ENCODE measurements at places on chromosomes 7 and 10. TPM values are rescaled to one million over a fixed set of nuclear protein-coding genes. Genes with fewer than 3 reads are reported as not detected.

The TMEM196 gene
- total RNA-seq, result 3.6 TPM

The GJD4 gene
- total RNA-seq, result not detected

The GARIN1A gene
- 3.0 TPM for total RNA-seq

The TBXAS1 gene
- total RNA-seq, result 23.7 TPM

The CRHR2 gene
- 0.60 TPM for total RNA-seq

DNA sequence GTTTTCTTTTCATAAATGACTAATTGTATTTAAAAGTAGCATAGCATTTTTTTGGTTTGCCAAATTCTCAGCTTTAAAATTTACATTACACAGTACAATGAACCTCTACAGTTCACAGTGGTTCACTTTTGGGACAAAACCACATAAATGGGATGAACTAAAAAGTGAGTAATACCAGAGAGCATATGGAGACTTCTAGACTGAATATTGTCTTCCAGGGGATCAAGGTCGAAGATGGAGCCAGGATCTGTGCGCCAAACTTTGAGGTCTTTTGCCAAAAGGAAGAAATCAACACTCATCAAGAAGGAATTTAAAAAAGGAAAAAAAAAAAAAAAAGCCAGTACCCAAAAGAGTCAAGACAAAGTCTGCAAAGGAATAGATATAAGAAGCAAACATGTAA lies 87.5 kb downstream of the NEBL start:
- DNase-seq, result no peak

DNA sequence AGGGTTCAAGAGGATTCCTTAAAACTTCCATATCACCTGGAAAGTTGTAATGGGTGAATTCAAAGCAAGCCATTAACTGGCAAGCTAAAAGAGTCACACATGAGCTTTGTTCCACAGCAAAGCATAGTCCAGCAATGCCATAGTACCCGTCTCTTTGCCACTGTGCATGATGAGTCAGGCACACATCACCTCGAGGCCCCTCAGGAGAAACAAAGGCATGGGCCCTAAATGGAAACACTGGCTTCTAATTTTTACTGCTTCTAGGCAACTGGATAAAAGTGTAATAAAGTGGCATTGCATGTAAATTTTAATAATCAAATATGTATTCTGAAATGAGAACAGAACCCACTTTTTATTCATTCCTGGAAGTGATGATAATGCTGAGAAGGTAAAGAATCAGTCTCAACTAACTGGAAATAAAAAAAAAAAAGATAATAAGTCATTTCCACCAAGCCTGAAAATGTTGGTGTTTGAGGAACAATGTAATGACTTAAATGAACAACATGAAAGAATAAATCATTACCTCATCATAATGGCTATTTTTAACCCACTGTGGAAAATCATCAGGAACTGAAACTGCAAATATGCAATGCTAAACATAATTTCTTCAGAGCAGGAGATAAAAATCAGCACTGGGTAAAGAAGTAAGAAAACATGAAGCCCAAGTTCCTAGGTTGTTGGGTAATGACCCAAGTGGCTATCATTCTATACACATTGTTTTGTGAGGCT lies 104.9 kb downstream of the CDK6 start:
- DNase-seq, result no peak

DNA sequence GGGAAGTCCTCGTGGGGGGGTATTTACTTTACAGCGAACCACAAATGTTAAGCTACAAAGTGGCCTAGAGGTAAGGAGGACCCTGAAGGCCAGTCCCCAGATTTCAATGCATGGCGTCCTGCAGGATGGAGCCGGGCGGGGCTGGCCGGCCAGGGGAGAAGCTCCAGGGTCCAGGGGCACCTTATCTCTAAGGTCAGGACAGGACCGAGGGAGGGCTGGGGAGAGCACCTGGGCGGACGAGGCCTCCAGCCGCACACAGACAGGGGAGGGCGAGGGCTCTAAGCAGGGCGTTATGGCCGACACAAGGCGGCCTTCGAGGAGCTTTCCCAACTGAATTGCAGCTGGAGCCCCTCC lies 96.4 kb upstream of the DIP2C start:
- DNase-seq, result no peak

DNA sequence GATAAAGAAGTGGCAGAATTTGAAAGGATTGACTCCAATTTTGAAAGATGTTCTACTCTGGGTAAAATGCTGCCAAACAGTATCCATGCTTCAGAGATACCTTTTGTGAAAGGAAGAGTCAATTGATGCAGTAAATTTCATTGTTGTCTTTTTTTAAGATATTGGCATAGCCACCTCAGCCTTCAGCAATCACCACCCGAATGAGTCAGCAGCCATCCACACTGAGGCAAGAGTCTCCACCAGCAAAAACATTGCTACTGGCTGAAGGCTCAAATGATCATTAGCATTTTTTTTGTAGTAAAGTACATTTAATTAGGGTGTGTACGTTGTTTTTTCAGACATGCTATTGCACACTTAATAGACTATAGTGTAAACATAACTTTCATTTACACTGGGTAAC lies 31.7 kb upstream of the CYP26C1 start:
- DNase-seq, result no peak

DNA sequence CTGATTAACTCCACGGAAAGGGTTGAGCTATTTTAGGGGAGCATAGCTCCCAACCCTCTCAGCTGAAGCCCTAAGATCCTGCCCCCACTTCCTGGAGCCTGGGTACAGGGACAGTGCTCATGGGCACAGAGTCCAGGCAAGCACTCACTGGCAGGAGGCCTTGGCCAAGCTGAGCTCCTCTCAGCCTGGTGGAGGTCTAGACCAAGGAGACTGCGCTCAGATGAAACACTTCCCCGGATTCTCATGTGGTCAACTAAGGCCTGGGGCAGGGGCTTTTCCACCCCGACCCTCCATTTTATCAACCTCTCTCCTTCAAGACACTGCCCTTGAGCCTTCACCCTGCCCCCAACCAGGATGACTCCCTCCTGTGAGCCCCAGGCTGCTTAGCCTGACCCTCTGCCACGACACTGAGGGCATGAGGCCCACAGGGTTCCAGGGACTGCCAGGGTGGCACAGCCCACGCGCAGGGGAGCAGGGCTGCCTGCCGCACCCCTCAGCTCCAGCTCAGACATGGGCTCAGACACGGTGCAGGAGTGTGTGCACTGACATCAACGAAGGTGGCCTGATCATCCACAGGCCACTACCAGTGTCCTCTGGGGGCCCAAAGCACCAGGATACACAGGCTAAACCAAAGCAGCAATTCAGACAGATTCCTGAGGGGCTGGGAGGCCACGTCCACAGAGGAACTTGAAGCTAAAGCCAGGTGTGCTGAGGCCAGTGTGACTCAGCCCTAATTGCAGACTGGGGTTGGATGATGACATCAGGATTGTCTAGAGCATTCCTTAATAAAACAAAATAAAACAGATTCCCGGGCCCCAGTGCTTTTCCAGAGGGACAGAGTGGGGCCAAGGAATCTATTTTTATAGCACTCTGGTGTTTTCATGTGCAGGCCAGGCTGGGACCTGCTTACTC lies 18.8 kb downstream of the CHAT start:
- peak; percentile 52 for DNase-seq

DNA sequence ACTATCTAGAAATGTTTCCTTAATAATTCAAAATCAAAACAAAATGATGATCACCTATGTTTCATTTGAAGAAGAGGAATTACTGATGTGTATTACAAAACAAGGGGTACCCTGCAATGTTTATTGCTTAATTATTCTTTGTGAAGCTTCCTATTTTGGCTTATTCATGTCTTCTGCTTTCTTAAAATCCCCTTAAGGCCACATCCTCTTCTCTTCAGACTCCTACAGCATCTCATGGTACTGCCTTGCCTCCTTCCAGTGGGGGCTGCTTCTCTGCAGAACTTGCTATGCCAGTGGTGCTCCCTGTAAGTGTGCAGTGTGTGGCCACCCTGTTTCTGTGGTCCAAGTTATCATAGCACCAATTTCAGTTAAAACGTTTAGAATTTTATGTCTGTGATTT lies 35.0 kb downstream of the CCDC146 start:
- no peak for DNase-seq

DNA sequence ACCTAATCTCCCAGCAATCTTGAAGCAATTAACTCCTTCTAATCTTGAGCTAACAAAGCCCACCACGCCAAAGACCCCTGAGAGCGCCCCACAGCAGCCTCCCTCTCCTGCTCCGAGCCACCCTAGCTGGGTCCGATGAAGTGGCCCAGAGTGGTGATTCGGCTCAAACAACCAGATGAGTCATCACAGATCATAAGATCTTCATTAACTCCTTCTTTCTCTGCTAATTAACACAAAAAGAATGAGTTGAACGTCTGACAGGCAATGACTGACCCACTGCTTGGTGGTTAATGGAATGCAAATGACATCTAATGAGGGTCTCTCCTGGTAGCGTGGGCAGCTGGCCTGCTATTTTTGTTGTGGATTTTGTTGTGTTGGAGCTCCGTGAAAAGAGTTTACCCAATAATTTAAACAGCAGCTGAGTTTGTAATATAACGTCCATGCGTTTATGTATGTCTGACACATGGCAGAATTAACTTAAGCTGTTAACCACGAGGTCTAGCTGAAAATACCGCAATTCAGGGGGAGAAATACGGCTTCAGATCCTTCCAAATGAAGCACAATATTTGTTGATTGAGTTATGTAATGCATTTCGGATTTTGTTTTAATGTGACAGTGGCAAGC lies 161.4 kb downstream of the RAB11FIP2 start:
- no peak for DNase-seq

DNA sequence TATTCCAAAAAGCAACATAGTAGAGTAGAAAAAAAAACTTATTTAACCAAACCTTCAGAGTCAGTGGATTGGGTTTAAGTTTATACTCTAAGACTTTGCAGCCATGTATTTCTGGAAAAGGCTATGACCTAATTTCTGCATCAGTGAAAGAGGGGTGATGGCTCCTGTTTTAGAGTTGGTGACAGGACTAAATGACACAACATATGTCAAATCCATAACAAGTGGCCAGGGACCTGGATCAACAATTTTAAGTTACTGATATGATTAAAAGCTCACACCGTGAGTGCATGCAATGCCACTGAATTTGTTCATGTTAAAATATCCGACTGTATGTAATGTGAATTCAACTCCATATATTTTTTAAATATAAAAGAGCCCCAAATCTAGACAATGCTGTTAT lies 390.6 kb downstream of the TNS3 start:
- no peak for DNase-seq

- no peak for DNase-seq
Measured at GRCh38 chr7:155763691-155764437, 48.4 kb downstream of the SHH start.

DNA sequence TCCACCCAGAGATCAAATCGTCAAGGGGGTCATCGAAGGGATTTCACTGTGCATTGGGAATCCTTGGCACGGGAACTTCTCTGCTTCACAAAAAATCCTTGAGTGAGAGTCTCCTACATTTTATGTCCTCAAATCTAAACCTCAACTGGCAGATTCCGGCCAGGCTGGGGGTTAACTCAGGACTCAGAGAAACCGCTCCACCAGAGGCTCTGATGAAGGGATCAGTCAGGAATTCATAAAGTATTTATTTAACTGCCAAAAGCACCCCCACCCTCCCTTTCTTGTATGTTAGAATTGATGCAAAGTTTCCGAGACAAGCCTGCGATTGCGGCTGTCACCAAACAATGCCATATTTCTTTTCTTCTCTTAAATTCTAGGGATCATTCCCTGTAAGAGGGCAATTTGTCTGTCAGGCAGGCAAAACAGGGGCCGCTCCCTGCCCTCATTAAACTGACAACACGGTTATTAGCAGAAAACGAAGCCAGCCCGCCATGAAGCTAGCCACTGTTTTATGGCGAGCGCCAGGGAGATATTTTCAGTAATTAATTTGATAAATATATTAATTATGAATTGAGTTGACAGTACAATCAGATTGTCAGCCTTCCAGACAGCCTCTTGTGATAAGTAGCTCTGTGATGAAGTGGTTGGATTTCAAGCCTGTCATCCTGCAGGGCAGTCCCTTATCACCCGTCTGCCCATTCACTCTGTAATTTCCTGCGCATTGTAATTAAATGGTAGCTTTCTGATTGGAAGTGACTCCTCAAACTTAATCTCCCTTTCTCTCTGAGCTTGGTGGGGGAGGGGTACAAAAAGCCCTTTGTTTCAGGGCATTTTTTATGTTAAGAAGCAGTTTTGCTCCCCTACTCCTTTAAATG lies 153.0 kb upstream of the GPR26 start:
- DNase-seq, result no peak

GRCh38 chr7:100803398-100804161 lies 23.7 kb downstream of the EPHB4 start:
- DNase-seq, result peak; percentile 91

- no peak for DNase-seq
Measured at GRCh38 chr10:109892117-109892516, 31.2 kb downstream of the XPNPEP1 start.

DNA sequence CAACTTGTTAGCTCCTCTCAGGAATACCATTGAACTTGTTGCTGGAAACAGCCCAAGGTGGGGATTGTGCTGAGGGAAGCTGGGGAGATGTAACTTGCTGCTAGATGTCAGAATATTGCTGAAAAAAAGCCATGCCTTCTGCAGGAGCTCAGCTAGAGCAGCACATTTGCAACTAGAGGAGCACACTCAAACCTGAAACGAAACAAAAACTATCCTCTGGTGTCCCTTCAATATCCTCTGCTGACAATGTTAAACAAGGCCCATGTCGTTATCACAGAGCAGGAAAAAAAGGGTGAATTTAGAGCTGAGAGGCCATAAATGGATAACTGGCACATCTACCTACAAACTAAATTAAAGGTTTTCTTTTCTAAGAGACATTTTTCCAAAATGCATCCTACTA lies 53.7 kb upstream of the MACC1 start:
- no peak for DNase-seq

GRCh38 chr7:2309889-2310331 lies 4.3 kb downstream of the SNX8 start:
- no peak for DNase-seq

GRCh38 chr7:105876091-105876963 lies at the start of gene ATXN7L1:
TSS of gene ATXN7L1 (minus strand) at chr7:105876599. CDS start at chr7:105876558, 41 bp downstream.
- peak; percentile 97 for DNase-seq

- DNase-seq, result no peak
Measured at GRCh38 chr7:69898189-69898588, 299.9 kb downstream of the AUTS2 start.

DNA sequence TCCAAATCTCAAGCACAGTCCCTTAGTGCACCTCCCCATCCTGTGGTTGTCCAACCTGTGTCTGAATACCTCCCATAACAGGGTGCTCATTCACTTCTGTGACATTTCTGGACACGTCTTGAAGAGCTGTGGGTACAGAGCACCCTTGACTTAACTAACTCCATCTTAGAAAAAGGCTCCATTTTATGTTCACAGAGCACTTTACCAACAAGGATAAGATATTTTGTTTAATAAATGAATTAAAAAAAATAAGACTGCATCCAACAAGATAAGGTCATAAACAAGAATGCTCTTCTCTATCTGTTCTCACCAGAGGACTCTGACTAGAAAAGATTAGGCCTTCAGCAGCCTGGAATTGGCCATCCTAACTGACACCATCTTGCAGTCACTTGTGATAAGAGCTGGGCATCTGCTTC lies 335.2 kb upstream of the ZNF32 start:
- DNase-seq, result no peak

DNA sequence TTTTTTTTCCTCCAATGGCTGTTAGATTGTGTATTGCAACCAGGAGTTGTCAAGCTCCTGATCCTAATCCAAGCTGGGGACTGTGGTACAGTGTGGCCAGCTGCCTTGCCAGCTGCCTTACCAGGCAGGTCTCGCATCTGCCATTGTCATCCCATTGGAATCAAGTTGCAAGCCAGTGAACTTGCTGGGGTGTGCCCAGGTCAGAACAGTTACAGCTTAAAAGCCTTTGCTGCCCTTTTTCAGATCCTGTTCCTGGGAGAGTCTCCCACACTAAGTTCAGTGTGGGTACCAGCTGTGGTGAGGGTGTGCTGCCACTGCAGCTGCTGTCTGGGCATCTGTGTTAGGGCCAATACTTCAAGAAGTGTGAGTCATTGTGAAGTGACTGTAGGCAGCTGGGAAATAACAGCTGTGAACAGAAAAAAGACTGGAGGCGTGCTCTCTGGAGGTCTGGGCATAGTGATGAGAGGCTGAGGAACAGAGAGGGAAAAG lies 72.8 kb downstream of the CCNY start:
- no peak for DNase-seq
